ENCODE measurements at places on chromosomes 12 and 14.
A peak's percentile ranks its signal among the peaks of the same experiment; 100 is the strongest.

DNA sequence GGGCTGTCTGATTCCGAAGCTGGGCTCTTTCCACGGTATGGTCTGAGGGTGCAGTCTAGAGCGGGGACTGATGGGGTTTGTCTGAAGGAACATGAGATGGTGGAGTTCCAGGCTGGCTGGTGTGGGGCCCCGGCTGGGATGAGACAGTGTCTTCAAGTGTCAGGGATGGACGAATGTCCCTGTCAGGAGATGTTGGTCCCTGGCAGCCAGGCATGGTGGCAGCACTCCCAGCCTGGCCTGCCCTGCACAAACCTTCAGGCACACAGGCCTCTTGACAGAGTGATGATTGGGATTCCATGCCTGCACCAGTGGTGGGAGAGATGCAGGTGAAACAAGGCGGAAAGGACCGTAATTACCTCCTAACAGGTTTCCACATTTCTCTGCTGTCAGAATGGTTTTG is 221.9 kb downstream of the CACNA1C start:
- DNase-seq: no peak

DNA sequence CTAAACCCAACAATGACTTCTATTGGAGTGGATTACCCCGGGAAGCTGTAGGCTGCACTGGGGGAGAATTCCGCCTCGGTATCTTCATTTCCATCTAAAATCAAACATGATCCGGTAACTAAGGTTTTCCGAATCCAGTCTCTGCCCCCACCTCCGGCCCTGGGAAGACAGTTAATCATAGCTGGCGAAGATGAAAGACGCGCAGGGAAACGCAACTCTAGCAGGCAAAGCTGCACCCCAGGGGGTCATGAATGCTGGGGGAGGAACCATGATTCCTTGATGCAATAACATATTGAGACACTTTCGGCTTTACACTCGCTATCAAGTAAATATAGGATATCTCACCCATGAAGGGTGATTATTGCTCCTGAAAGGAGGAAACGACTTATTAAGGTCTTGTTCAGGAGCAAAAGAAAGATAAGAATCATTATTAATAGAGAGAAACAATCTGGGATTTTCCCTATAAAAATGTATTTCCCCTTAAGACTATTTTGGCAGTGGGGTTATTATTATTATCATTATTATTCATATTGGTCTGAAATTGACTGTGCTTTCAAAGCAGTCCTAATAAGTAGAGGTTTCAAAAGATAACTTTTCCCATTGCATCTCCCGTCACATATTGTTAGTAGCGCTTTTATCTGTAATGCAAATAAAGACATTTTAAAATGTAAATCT is 614.9 kb downstream of the VRK1 start:
- DNase-seq: no peak

DNA sequence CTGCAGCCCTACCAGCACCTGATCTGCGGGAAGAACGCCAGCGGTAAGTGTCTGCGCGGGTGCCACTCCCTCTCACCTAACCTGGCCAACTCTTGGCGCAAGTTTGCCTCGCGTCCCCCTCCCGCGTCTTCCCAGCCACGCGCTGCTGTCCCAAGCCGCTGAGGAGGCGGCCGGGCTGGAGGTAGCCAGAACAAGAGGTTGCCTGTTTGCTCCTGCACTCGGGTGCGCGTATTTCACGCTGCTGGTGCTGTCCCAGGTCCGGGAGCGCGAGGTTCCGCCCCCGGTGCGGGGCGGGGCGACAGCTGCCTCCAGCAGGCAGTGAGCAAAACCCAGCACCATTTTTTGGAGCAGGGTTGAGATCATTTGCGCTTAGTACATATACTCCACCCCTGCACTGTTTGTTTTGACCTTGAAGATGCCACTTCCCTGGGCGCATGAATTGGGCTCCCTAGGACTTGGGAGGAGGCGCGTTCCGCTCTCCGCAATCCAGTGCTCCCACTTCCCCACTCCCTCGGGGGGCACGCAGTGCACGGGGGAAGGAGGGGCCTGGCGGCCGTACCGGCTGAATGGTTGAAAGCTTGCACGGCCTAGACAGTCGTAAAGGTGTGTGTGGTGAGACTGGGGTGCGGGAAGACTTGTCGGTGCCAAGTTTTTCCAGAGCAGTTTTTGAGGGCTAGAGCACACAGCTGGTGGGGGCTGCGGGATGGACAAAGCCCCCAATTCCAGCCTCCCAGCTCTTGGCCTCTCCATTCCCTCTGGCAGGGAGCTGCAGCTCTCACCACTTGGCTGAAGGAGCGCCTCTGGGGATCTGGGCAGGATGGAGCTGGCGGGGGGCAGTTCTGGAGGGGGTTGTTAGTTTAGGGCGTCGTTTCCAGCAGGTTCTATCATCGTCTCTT is 226.9 kb upstream of the CRY1 start:
- peak; percentile 69 for DNase-seq

DNA sequence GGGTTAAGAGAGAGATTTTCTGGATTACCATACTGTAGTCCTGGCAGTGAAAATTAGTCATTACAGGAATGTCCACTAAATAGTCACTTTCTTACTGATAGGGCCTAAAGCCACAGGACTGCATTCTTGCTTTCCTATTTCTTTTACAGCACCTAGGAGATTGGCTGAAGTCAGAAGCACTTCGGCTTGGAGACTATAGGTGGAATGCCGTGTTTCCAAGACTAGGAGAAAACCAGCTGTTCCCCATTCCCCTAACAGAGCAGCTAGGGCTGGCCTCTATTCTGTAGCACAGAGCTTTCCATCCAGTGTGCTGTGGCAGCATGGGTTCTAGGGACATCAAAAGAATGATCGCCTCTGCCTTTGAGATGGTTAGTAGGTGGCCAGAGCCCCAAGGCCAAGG is 15.1 kb downstream of the PIGH start:
- no peak for DNase-seq

DNA sequence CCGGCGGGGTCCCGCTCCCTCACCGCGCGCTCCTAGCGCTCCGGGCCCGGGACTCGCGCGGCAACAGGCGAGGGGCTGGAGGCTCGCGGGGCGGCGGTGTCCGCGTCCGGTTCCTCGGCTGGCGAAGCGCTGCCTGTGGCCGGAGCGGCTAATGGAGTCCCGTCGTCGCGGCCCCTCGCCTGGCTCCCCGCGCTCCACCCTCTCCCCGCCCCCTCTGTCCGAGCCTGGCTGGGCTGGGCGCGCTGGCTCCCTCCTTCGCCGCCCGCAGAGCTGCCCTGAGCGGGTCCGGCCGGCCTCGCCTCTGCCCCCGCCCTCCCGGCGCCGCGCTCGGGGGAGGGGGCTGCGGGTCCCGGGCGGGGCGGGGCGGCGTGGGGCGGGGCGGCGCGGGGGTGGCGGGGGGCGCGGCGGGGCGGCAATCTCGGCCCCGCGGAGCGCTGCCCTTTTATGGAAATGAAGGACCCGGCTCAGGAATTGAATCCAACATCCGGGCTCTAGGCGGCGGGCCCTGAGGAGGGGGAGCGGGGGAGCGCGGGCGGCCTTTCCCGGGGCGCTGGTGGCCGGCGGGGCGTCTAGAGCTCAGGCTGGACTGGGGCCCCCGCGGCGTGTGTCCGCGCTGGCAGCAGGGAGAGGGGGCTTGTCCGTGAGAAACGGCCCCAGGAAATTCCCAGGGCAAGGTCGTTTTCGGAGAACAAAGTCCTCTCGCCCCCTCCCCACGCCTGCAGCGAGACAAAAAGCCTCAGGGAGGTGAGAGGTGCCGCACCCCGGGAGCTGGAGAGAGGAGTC is at the start of gene FERMT2:
TSS of gene FERMT2 (minus strand) at position 153 of the 783 bp plus-strand sequence. CDS start 482 bp downstream, outside the sequence.
- peak; percentile 79 for DNase-seq
